IMR-90 (cell line): ENCODE measurements at places on chromosomes 4 and X. TPM values are rescaled to one million over a fixed set of nuclear protein-coding genes. Genes with fewer than 3 reads are reported as not detected.

DNA sequence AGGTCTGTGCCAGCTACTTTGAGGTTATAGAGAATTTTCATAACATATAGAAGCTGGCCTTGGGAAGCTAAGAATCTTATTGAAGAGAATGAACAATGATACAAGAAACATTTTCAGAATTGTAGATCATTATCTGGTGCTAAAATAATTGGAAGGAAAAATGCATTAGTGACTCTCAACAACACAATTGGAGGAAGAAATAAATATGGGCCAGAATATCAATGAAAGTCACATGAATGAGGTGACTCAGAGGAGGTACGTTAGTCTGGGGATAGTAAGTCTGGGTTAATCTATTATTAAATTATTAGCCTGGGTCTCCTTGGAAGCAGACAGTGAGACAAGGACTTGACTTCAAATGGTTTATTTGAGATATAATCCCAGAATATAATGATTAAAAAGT lies 529.3 kb upstream of the SLIT2 start:
- H3K27ac ChIP-seq: no peak overlapping the region
- no peaks in the 10 kb centered on the region for H3K36me3 ChIP-seq
- H3K4me1 ChIP-seq: no peaks in the 10 kb centered on the region
- no peaks in the 10 kb centered on the region for H3K27me3 ChIP-seq
- no peak for DNase-seq
- no peak overlapping the region for H3K4me3 ChIP-seq

DNA sequence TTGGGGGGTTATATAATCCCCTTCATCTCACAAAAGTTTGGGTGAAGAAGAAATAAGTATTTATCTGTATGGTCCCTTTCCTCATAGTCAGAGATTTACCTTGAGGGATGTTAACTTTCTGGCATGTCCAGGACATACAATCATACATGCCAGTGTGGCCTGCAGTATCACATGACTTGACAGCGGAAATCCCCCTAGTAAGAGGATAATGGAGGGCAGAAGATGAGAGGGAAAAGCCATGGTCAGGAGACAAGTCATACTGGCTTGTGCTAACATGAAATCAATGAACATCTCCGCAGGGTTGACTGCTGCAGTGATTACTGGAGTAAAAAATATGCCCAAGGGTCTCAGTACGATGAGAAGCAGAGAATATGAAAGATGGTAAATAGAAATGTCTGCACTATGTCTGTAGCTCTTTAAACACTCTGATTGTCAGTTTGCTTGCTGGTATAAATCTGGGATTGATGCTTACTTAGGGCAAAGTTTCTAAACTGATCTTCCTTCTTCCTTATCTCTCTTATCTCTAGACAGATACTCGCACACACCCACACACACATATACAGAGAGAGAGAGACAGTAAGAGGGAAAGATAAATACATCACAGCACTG lies 1385.6 kb upstream of the ADGRL3 start:
- no peaks in the 10 kb centered on the region for H3K4me1 ChIP-seq
- no peaks in the 10 kb centered on the region for H3K36me3 ChIP-seq
- no peak for DNase-seq
- H3K4me3 ChIP-seq: no peak overlapping the region

- DNase-seq: no peak
- no peak overlapping the region for H3K4me3 ChIP-seq
- 0 out of 2 replicates have a peak, but pooled peaks cover 3% of the 10 kb centered on the region for H3K4me1 ChIP-seq
Measured at GRCh38 chr4:76458825-76459224, 23.8 kb downstream of the SHROOM3 start.

DNA sequence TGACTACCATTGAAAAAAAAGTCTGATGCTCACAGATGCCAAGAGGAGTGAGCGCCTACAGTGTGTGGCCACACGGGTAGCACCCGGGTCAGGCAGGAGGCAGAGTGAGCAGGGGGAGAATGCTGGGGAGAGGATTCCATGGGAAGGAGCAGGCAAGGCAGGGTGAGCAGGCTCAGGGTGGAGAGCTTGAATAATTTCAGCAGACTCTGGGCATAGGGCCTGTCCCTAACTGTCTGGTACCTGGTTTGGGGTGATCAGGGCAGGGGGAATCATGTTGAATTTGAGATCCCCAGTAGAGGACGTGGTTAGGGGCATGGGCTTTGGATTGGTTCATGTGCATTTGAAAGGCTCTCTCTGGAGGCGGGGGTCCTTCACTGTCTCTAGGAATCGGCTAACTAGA lies 51.2 kb upstream of the TLR3 start:
- no peak overlapping the region for H3K4me3 ChIP-seq
- DNase-seq: no peak
- H3K4me1 ChIP-seq: no peaks in the 10 kb centered on the region
- H3K27me3 ChIP-seq: peaks cover 16% of the 10 kb centered on the region

STK32B gene
- polyA plus RNA-seq: 5.3 and 5.5 TPM in 2 replicates

DNA sequence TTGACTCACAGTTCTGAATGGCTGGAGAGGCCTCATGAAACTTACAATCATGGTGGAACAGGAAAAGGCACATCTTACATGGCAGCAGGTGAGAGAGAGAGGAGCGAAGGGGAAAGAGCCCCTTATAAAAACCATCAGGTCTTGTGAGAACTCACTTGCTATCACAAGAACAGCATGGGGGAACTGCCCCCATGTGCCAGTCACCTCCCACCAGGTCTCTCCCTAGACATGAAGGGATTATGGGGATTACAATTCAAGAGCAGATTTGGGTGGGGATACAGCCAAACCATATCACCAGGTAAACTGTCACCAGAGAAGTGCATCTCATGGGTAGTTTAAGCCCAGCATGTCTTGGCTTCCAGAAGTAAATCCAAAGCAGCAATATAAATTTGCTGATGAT lies 7.5 kb upstream of the SMARCA5 start:
- H3K4me3 ChIP-seq: no peak overlapping the region
- no peaks in the 10 kb centered on the region for H3K36me3 ChIP-seq
- H3K27me3 ChIP-seq: no peaks in the 10 kb centered on the region; the same call in 1 of the 2 replicates
- no peaks in the 10 kb centered on the region for H3K4me1 ChIP-seq
- no peak for DNase-seq
- H3K27ac ChIP-seq: no peak overlapping the region

DNA sequence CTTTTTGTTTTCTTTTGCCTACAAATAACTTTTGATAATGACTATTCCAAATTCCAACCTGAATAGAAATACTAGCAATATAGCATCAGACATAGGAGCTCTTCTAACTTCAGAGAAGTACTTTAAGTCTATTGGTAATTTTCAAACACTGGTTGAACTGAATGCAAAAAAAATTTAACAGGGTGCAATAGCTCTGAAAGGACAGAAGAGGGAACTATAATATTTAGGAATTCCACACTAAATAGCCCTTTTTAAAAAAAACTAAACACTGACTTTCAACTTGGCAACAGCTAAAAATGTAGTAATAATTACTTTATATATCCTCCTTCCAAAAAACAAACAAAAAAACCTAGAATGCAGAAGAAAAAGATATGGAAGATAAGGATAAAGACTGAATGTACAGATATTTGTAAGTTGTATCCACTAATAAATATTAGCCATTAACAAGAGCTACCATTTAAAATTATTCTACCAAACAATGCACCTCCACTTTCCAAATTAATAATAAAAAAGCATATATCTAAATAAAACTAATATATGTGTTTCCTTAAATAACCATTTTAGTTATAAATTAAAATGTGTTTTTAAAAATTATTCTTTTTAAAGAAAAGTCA lies 81.4 kb downstream of the FBXW7 start:
- H3K4me1 ChIP-seq: peaks cover 5% of the 10 kb centered on the region; the same call in 1 of the 2 replicates
- H3K36me3 ChIP-seq: no peaks in the 10 kb centered on the region
- DNase-seq: peak; percentile 46
- no peaks in the 10 kb centered on the region for H3K27me3 ChIP-seq
- H3K4me3 ChIP-seq: no peak overlapping the region

TMEM271 gene
- not detected in 2 replicates for polyA plus RNA-seq

- DNase-seq: peak; percentile 76
- peaks cover 21% of the 10 kb centered on the region for H3K27me3 ChIP-seq
- H3K4me3 ChIP-seq: no peak overlapping the region
- no peaks in the 10 kb centered on the region for H3K36me3 ChIP-seq
- peaks cover 1% of the 10 kb centered on the region; the same call in 1 of the 2 replicates for H3K4me1 ChIP-seq
Measured at GRCh38 chr4:173009129-173009823, 159.3 kb upstream of the GALNT7 start.

- no peak for DNase-seq
- no peaks in the 10 kb centered on the region for H3K4me1 ChIP-seq
- H3K4me3 ChIP-seq: no peak overlapping the region
- H3K27me3 ChIP-seq: no peaks in the 10 kb centered on the region
Measured at GRCh38 chr4:18880871-18881270, 859.3 kb upstream of the LCORL start.

DNA sequence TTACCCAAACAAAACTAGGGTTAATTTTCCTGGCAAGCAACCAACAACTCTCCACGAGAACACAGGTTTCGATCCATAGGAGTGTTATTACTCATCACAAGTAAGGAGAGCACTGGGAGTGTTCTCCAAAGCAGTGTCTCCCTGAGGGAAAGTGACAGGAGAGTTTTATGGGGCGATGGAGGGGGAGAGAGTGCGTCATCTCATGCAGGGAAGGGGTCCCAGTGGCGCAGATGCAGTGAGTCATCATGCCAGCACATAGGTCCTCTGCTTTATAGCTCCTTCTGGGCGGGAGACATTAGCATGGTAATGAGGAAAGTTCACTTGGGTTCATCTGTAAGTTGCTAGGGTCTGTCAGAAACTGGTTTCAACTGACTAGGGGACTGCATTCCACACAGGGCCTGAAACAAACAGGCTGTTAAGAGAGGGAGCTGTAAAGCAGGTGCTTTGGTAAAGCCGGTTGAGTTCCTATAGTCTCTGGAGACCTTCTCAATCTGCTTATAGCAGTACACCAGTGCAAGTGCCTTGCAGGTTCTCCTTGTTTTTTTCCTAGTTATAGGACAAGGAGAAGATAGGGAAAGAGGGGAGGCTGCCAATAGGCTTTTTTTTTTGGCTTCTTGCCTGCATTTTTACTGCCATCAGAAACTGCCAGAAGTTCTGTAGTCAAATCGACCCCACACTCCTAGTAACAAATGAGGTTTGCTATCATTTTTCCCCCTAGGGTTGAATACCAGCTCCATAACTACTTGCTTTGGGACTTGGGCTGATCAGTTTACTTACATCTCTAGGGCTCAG lies 12.8 kb upstream of the BOD1L1 start:
- H3K4me1 ChIP-seq: peaks cover 9% of the 10 kb centered on the region
- no peak overlapping the region for H3K27ac ChIP-seq
- H3K4me3 ChIP-seq: no peak overlapping the region

CYSLTR1 gene
- not detected in 2 replicates for polyA plus RNA-seq

GRCh38 chrX:53048169-53049126 lies at the start of gene GPR173:
Gene GPR173, plus strand, starts transcription at chrX:53048789. Its CDS starts 27,833 bp downstream, at chrX:53076622.
- DNase-seq: peak; percentile 66
- H3K27me3 ChIP-seq: peaks cover 10% of the 10 kb centered on the region
- peaks cover 11% of the 10 kb centered on the region; the same call in 1 of the 2 replicates for H3K4me1 ChIP-seq

LDOC1 gene
- 52.1 and 60.0 TPM in 2 replicates for polyA plus RNA-seq

NKX6-1 gene
- polyA plus RNA-seq: 0.17 and 0.24 TPM in 2 replicates

GRCh38 chr4:151644622-151645021 lies 116.2 kb downstream of the GATB start:
- no peaks in the 10 kb centered on the region for H3K36me3 ChIP-seq
- H3K27ac ChIP-seq: no peak overlapping the region
- DNase-seq: no peak
- H3K4me3 ChIP-seq: no peak overlapping the region

GRCh38 chr4:628311-628741 lies 3.0 kb downstream of the PDE6B start:
- no peaks in the 10 kb centered on the region for H3K4me1 ChIP-seq
- no peak overlapping the region for H3K4me3 ChIP-seq
- no peak for DNase-seq
- no peak overlapping the region for H3K27ac ChIP-seq
- no peaks in the 10 kb centered on the region for H3K36me3 ChIP-seq

LONRF3 gene
- polyA plus RNA-seq: not detected in 2 replicates
